ENCODE measurements at places on chromosomes 11 and 22. TPM values are rescaled to one million over a fixed set of nuclear protein-coding genes. Genes with fewer than 3 reads are reported as not detected.

DNA sequence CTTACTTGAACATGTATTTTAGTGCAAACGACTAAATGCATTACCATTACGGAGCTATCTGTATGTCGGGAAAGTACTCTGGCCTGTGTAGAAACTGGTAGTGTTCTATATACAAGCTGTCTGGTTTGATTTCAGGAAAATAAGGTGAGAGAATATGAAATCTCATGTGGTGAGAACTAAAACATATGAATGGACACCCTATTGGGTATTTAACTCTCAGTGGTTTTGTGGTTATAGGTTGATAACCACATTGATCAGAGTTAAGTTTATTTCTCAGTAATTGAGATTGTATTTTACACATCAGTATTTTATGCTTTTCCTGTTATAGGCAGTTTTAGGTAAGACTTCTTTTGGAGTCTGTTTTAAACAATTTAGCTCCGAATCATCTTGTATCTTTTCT lies 10.4 kb downstream of the ANO5 start:
- DNase-seq: no peak

DNA sequence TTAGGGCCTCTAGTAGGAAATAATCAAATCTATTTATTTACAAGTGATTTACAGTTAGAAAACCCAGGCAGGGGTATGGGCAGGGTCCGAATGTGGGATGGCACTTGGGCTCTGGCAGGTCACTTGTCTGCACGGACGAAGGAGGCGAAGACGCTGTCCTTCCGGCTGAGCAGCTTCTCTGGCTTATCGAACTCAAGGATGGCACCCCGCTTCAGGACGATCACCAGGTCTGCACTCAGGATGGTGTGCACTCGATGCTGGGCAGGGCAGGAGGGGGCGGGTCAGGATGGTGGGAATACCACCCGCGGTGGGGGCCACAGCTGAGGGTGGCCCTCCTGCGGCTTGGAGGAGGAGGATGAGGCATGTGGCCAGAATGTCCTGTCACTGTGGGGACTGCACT lies 4.4 kb upstream of the KCNJ11 start:
- DNase-seq: no peak

- no peak for DNase-seq
These were observed 40.5 kb upstream of the RIC3 start for GRCh38 chr11:8209208-8209807.

GRCh38 chr22:36221799-36222751 lies 17.3 kb downstream of the APOL2 start:
- DNase-seq: no peak

The SCN2B gene
- not detected for total RNA-seq

The DERL3 gene
- 0.56 TPM for total RNA-seq

The FERMT3 gene
- total RNA-seq: 0.94 TPM

The MRGPRX3 gene
- total RNA-seq: not detected

The C11orf87 gene
- total RNA-seq: 9.0 TPM

The A4GALT gene
- total RNA-seq: 29.9 TPM

Measured in osteocyte (in vitro differentiated cells).